ENCODE measurements at places on chromosomes 7 and 10.

GRCh38 chr7:26305090-26305868 is 13.6 kb downstream of the SNX10 start:
- no peak for DNase-seq

GRCh38 chr7:121119047-121119446 is 130.5 kb downstream of the CPED1 start:
- no peak for DNase-seq

- no peak for DNase-seq
These were observed 18.3 kb downstream of the PLEKHA1 start for GRCh38 chr10:122392835-122393234.

GRCh38 chr7:121178452-121178851 is 150.3 kb upstream of the WNT16 start:
- no peak for DNase-seq

GRCh38 chr10:1333981-1334380 is 277.8 kb downstream of the WDR37 start:
- no peak for DNase-seq

DNA sequence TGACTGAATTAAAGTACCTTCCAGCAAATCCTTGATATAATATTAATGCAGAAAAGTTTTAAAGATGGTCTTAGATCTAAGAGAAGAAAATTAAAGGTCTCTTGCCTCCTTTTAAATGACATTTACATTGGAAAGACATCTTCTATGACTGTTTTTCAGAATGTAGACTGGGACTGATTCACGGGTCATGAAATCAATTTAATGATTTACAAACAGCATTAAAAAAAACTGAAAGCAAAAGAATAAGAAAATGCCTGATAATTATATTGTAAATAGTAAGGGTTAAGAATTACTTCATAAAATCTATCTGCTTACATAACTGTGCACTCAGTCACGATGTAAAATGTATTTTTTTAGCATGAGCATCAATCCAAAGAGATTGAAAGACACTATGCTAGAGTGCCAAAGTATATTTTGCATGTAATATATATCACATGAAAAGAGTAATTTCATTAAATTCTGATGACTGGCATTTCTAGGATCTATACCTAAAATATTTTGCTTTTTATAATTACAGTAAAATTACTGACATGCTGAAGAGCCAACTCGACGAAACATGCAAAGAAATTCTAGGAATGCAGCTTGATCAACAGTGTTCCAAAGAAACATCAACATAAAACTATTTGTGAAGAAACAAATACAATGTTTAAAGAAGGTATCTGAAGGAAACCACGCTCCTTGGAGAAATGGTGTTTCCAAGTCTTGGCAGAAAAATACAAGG is 35.1 kb downstream of the RTKN2 start:
- DNase-seq: no peak

DNA sequence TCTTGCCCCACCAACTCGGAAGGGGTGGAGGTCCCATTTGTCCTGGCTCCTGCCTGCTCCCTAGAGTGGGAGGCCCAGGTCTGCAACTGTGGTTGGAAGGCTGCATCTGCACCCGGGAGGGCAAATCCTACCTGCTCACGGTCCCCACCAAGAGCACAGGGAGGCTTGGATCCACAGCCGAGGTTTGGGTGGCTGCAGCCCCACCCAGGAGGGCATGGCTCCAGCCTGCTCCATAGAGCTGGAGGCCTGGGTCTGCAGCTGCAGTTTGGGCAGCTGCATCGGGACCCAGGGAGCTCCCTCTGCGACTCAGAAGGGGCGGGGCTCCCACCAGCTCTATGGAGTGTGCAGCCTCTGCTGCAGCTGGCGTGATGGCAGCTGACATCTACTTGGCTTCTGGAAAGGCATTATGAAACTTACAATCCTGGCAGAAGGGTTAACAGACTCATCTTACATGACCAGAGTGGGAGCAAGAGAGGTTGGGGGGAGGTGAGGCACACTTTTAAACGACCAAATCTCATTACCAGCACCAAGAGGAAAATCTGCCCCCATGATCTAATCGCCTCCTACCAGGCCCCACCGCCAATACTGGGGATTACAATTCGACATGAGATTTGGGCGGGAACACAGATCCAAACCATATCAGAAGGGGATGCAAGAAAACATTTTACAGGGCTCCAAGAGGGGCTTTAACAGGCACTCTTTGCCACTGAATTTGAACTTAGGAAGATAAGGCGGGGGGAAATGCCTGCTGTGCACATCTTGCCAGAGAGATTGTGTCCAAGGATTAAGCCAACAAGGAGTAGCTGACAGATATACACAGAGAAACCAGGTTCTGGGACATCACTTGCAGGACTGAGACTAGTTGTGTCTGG is 8.2 kb upstream of the BLVRA start:
- DNase-seq: peak; percentile 77

GRCh38 chr7:128405471-128406313 is 4.1 kb downstream of the IMPDH1 start:
- peak; percentile 68 for DNase-seq

GRCh38 chr7:73577627-73578341 is 595 bp downstream of the TBL2 start:
- no peak for DNase-seq

DNA sequence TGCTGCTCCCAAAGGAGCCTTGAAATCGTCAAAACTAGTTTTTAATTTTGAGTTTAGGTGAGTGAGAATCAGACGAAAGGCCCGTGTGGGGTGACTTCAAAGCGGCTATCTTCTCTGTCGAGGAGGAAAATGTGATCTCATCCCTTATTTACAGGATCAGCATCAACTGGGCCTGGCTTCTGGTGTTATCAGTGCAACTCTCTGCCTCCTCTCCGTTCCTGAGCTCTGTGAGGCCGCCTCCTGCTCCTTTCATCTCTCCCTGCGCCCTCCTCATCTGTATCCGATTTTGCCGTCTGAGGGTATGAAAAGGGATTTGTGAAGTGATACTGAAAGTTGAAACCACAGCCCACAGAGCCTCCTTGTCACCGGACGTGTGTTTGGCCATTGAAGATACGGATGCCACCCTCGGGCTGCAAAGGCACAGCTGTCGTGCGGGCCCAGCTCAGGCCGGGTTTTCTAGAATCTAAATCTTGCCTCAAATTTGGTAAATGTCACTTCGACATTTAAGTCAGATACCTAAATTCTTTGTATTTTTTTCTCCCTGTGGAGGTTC is 408.7 kb upstream of the ADARB2 start:
- no peak for DNase-seq

DNA sequence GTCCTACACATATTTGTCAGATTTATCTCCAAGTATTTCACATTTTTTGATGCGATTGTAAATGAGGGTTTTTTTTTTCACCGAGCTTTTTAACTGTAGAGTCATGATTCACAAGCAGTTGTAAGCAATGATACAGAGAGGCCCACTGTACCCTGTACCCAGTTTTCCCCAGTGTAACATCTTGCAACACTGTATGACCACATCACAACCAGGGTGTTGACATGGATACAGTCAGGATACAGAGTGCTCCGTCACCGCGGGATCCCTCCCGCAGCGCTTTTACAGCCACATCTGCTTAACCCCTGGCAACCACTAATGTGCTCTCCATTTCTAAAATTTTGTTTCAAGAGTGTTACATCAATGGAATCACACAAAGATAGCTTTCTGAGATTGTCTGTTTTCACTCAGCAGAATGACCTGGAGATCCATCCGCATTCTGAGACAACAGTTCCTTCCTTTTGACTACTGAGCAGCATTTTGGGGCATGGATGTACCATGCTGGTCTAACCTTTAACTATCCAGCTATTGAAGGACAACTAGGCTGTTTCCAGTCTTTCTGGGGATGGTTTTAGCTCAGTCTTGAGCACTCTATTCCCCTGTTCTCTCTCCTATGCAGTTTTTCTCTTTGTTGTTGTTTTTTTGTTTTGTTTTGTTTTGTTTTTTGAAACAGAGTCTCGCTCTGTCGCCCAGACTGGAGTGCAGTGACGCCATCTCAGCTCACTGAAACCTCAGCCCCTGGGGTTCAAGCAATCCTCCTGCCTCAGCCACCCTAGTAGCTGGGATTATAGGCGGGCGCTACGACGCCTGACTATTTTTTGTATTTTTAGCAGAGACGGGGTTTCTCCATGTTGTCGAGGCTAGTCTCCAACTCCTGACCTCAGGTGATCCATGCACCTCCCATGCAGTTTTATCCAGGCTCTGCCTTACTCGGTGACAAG is 25.9 kb downstream of the GPRIN2 start:
- peak; percentile 77 for DNase-seq

DNA sequence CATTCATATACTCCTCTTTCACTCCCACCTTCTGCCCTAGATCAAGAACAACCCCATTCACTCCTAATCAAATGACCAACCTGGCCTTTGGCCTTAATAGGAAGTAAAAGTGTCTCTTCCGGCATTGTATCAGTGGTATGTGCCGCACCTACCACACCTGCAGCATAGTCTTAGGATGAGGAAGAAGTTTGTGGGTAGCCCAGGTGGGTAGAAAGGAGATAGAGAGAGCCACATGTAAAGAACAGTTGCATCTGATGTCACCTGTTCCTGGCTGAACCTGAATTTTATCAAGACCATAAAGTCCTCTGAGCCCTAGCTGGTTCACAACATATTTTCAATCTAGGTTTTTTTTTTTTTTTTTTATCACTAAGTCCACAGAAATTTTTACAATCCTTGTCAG is 55.5 kb upstream of the PTPN12 start:
- DNase-seq: no peak

- no peak for DNase-seq
These were observed 10.8 kb downstream of the LMOD2 start for GRCh38 chr7:123666492-123666891.

GRCh38 chr10:71802715-71803488 is 29.6 kb upstream of the VSIR start:
- DNase-seq: no peak

- DNase-seq: no peak
These were observed 11.6 kb downstream of the NAMPT start for GRCh38 chr7:106273009-106273668.

DNA sequence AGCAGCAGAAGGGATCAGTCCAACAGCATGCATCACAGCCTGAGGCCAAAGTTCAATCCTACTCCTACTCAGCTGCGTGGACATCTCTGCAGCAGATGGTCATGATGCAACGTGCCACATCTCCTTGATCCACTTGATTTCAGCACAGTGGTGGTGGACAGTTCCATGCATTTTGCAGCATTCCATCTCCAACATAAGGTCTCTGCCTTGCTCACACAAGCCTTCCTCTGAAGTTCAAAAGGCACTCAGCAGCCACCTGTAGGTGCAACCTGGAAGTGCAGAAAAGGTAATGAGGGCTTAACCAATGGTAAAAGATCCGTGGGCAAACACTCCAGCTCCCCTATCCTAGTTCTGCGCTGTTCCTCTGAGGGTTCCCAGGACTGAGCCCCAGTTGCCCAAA is 57.5 kb upstream of the CHCHD3 start:
- no peak for DNase-seq

DNA sequence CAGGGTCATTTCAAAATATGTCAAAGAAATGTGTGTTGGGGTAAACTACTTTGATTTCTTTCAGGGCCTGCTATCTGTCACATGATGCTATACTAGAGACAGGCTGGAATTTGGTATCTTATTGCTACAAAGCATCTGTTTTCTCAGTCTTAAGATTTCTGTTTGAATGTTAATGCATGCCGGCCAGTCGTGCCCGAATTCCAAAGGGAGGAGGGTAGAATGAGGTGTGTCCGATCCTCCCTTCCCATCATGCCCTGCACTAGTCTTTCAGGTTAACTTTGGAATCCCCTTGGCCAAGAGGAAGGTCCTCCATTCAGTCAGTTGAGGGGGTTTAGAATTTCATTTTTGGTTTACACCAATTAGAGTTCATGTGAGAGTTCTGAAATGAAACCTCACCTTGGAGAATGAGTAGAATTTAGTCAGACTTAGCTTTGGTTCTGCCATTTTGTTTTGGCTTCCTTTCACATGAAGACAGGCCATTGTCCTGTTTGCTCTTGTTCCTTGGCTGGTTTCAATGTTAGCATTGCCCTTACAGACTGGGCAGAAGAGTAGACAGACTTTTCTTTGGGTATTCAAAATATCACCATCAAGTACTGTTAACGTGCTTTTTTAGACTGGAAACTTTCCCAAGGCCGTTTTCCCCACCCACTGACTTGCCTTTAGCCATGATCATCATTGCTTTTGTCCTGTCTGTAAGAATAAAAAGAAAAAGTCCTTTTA is 95.8 kb downstream of the CAMK1D start:
- no peak for DNase-seq

DNA sequence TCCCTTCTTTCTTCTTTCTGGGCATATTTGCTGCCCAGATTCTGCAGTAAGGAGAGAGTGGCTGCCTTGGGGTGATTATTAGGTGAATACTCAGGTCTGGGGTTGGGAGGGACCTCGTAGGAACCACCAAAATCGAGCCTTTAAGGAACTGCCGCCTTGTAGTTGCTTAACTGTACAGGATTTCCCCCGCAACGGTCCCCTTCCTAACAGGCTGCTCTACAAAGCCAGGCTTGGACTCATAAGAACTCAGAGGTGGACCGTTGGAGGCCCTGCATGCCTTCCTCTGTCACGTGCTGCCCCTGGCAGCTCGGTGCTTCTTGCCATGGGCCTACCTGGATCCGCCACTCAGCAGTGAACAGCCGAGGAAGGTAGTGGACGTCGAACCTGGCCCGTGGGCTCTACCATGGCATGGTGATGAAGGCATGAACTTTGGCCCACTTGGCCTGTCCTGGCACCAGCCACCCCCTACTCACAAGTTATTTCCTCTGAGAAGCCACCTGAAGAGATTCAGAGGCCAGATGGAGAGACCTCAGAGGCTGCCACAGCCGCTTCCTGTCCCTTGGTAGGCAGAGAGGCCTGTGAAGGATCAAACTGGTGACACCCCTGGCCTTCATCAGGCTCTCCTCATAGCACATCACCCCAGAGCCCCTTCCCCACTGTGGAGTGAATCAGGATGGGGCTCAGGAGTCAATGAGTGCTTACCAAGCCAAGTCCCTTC is 54.6 kb downstream of the NOD1 start:
- DNase-seq: no peak

DNA sequence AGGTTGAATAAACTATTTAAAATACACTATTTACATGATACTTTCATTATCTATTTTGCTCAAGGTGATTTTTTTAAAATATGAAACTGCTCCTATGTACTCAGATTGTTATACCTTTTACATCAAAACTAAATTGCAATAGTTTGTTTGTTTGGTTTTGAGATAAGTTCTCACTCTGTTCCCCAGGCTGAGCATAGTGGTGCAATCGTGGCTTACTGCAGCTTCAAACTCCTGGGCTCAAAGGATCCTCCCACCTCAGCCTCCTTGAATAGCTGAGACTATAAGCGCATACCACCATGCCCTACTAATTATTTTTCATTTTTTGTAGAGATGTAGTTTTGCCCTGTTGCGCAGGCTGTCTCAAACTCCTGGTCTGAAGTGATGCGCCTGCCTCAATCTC is 12.7 kb downstream of the TAS2R60 start:
- no peak for DNase-seq

- no peak for DNase-seq
These were observed 5.5 kb upstream of the CPXM2 start for GRCh38 chr10:123897146-123897545.

GRCh38 chr10:130560116-130560515 is 423.9 kb downstream of the GLRX3 start:
- DNase-seq: no peak

DNA sequence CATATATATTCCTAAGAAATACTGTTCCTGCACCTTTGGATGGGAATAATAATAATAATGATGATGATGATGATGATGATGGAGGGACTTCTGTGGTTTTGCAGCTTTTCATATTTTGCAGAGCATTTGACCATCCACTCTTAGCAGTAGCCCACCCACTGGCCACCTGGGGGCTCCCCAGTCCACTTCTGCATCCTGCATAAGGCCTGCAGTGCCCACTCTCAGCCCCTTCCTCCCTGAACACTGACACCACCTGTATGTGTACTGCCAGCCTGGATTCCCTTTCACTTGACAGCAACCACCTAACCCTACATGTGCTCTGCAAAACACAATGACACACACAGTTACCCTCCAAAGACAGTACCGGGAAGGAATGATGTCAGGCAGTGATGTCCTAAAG is 131.4 kb downstream of the ADAM12 start:
- DNase-seq: no peak
